HepG2 (cell line): ENCODE measurements at places on chromosomes 4 and X. TPM values are rescaled to one million over a fixed set of nuclear protein-coding genes. Genes with fewer than 3 reads are reported as not detected.

- H3K27me3 ChIP-seq: no peaks in the 10 kb centered on the region
- no peaks in the 10 kb centered on the region for H3K36me3 ChIP-seq
- no peak overlapping the region for H3K27ac ChIP-seq
- no peak overlapping the region for H3K4me3 ChIP-seq
These were observed 173.0 kb downstream of the SPCS3 start for GRCh38 chr4:176492646-176493302.

DNA sequence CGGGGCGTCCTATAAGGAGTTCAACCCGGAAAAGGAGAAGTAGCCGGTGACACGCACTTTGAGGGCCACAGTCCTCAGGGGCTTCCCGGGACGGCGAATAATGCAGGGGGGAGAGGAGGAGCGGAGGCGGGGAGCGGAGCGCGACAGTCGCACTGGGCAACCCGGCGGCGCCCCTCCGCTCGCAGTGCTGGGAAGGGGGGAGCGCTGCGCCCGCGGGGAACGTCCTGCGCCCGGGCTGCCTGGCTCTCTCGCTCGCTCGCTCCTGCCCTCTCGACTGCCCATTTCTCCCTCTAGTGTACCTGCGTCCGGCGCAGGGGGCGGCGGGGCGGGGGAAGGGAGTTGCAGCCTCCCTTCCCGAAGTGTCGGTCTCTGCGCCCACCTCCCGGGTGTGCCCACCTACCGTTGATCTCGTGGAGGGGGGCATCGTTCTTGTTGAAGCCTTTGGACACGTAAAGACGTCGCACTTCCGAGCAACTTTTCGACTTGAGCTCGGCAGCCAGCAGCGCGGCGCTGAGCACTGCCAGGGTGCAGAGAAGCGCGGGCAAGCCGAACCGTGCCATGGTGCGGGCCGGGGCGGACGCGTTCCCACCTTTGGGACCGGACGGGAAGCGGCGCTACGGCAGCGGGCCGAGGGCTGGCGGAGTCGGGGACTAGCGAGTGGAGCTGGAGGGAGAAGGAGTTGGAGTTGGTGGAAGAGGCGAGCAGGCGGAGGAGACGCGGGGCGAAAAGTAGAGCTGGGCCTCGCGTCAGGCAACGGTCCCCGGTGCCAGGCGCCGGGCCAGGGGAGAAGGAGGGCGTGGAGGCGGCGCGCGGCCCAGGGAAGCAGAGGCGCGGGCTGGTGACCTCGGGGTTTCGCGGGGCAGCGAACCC is 648 bp downstream of the GPC4 start:
- no peaks in the 10 kb centered on the region for H3K36me3 ChIP-seq
- H3K4me3 ChIP-seq: peak overlapping the region; percentile 9; the same call in 1 of the 2 replicates
- H3K4me1 ChIP-seq: no peaks in the 10 kb centered on the region

- no peaks in the 10 kb centered on the region for H3K36me3 ChIP-seq
- no peaks in the 10 kb centered on the region for H3K4me1 ChIP-seq
- no peak overlapping the region for H3K27ac ChIP-seq
- DNase-seq: no peak
- H3K27me3 ChIP-seq: no peaks in the 10 kb centered on the region
These were observed 18.4 kb downstream of the MAGEB17 start for GRCh38 chrX:16185725-16186136.

- H3K4me1 ChIP-seq: no peaks in the 10 kb centered on the region
- no peaks in the 10 kb centered on the region for H3K36me3 ChIP-seq
- H3K27me3 ChIP-seq: no peaks in the 10 kb centered on the region
These were observed 95.8 kb downstream of the SH3KBP1 start for GRCh38 chrX:19791562-19791961.

- H3K4me1 ChIP-seq: no peaks in the 10 kb centered on the region
- no peak overlapping the region for H3K4me3 ChIP-seq
- H3K27ac ChIP-seq: no peak overlapping the region
- no peak for DNase-seq
These were observed 38.4 kb downstream of the PLAC1 start for GRCh38 chrX:134619838-134620237.

- H3K27ac ChIP-seq: no peak overlapping the region
- H3K36me3 ChIP-seq: no peaks in the 10 kb centered on the region
- no peaks in the 10 kb centered on the region for H3K27me3 ChIP-seq
- H3K4me3 ChIP-seq: no peak overlapping the region
These were observed 3.9 kb upstream of the SULT1B1 start for GRCh38 chr4:69764311-69764710.

DNA sequence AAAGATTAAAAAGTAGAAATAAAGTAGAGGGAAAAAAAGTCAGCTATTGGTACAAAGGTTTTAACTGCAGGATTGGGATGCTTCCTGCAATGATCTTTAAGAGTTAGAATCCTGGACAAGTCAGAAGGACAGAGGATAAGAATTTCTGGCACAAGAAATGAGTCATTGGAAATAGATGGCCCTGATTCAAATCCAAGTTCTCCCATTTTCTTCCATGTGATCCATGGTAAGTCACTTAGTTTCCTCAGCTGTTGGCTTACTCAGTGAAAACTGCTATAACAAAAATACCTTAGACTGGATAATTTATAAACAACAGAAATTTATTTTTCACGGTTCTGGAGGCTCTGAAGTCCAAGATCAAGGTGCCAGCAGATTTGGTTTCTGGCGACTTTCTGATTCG is 13.3 kb upstream of the TBC1D19 start:
- H3K4me1 ChIP-seq: no peaks in the 10 kb centered on the region
- no peaks in the 10 kb centered on the region; the same call in 1 of the 2 replicates for H3K27me3 ChIP-seq
- no peak overlapping the region for H3K27ac ChIP-seq
- no peak overlapping the region for H3K4me3 ChIP-seq

GRCh38 chr4:48667148-48667547 is 112.9 kb downstream of the FRYL start:
- H3K4me1 ChIP-seq: no peaks in the 10 kb centered on the region
- H3K27ac ChIP-seq: no peak overlapping the region
- H3K27me3 ChIP-seq: no peaks in the 10 kb centered on the region
- no peak for DNase-seq

DNA sequence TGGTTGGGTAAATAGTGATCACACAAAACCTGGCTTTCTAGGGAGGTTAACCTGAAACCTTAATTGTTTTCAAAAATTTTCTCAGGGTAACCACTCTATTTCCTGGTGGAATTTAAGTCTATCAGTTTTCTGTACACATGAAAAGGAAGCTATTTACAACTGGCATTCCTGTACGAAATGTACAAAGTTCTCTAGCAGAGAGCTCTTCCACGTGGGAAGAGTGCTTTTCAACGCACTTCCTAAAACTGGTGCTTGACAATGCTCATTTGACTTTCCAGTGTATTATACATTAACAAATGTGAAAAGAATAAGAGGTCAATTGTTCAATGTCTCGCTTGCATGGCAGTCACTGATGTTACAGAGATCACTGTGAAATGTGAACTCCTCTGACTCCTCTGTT is 2.8 kb upstream of the SOD3 start:
- DNase-seq: peak; percentile 57
- H3K36me3 ChIP-seq: no peaks in the 10 kb centered on the region
- peaks cover 44% of the 10 kb centered on the region for H3K4me1 ChIP-seq

DNA sequence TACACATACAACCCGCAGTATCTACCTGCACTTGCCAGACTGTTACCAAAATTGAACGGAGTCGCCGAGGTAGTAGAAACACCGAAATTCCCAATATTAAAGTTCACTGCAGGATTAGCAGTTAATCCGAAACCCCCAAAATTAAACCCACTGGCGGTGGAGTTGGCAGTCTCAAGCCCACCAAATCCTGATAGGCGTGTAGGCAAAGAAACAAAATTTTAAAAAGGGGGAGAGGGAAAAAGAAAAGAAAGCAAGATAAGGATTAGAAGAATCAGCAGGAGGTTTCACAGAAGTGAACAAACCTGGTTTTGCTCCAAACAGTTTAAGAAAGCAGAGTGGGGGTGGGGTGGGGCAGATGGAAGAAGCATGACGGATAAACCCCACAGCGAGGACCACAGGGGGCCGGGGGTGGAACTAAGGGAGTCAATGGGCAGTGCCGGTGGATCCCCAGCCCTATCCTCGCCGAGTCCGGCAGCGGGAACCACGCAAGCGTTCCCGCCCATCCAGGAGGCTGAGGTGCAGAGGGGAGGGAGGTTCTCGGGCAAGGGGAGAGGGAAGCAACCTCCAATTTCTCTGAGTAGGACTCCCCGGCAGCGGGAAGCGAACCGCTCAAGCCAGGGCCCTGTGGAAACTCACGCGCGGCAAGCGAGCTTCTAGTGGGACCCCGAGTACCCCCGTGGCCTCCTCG is 599 bp downstream of the NUP54 start:
- no peaks in the 10 kb centered on the region for H3K27me3 ChIP-seq
- DNase-seq: peak; percentile 66
- peak overlapping the region; percentile 91 for H3K27ac ChIP-seq
- H3K4me1 ChIP-seq: peaks cover 25% of the 10 kb centered on the region

- H3K27ac ChIP-seq: no peak overlapping the region
- no peaks in the 10 kb centered on the region for H3K36me3 ChIP-seq
- no peaks in the 10 kb centered on the region for H3K4me1 ChIP-seq
- DNase-seq: no peak
These were observed 367.6 kb downstream of the PPP3CA start for GRCh38 chr4:100979736-100980135.

The HERC5 gene
- 0.29 and 0.33 TPM in 2 replicates for total RNA-seq

The POU3F4 gene
- total RNA-seq: not detected in 2 replicates

The FGA gene
- 743 and 1,523 TPM in 2 replicates for total RNA-seq

The RHOXF2 gene
- total RNA-seq: not detected in 2 replicates

The GAB3 gene
- not detected in 2 replicates for total RNA-seq

The IL1RAPL2 gene
- total RNA-seq: not detected in 2 replicates

The GABRA4 gene
- not detected in 2 replicates for total RNA-seq
